ENCODE measurements at places on chromosomes 12 and 14.

GRCh38 chr12:75481013-75481705 is 604 bp downstream of the GLIPR1 start:
- no peak for DNase-seq

DNA sequence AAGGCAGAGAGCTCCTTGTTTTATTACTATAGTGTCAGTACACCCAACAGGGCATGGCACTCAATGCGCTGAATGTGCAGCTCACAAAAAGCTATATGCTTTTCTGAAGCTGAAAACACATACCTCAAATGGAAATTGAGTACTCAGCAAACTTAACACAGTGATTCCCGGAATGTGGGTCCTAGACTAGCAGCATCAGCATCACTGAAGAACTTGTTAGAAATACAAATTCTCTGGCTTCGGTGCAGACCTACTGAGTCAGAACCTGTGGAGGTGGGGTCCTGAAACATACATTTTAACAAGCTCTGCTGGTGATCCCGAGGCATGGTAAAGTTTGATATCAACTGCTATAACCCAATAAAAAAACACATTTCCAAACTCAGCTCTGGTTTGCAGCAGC is 14.9 kb downstream of the RERG start:
- no peak for DNase-seq

- DNase-seq: no peak
These were observed 11.7 kb downstream of the KDM2B start for GRCh38 chr12:121568971-121569751.

- peak; percentile 65 for DNase-seq
These were observed 3.7 kb downstream of the UNC119B start for GRCh38 chr12:120713861-120714482.

DNA sequence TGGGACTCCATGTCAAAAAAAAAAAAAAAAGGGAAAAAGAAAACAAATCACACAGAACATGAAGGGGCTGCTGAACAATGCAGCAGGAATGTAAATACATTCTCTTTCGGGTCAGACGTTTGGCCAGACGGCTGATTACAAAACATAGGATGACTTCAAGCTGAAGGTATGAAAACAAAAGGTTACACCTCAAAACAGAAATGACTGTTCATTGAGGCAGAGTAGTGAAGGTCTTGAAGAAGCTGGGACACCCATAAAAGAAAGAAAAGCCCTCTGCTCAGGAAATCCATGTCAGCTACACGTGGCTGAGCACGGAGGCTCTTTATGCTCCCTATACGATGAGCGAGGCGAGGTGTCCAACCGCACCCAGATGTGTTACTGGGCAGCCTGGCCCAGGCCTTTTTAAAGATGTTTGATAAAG is 37.7 kb downstream of the FGD4 start:
- no peak for DNase-seq

DNA sequence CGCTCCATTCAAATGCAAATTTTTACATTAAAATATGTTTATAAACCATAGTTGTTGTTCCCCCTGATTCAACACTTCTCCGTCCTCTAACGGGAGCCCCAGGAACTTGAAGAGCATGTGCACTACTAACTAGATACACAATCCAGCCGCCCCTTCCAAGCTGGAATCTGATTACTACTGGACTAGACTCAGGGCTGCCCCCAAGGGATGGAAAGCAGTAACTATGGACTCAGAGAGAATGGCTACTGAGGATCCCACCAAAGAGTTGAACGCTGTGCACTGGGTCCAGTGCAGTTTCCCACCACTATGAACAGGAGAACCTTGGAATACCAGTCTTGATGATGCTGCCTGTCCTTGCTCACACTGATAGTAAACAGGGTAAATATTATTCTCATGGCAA is 48.6 kb upstream of the PCNX1 start:
- no peak for DNase-seq

DNA sequence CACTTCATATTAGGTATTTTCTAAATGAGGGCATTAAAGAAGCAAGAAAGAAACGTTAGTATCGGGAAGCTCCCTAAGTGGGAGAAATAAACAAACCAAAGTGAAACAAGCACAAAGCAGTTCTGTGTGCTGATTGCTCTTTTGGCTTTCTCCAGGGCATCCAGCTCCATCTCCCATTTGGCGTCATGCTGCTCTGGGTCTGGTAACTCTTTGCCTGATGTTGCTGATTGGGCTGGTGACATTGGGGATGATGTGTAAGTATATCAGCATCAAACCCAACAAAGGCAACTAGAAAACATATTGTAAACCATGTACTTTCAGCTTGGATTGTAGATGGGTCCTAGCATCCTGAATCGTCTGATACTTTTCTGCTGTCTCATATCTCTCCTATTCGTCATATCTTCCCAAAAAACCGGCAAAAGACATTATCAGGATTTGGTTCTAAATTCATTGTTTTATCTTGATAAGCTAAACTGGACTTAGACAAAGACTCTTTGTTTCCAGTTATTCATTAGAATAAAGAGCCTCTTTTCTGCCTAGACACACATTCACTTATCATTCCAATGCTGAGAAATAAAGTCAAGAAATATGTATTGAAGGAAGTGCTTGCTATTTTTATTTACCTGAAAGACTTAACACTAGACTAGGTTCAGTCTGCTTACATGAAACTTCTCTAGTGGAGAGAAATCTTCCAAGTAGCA is 2.4 kb downstream of the CLEC12B start:
- no peak for DNase-seq

- DNase-seq: no peak
These were observed 443.2 kb upstream of the FOXG1 start for GRCh38 chr14:28323366-28323765.

Data from right renal pelvis (tissue), 4 donors.